ENCODE measurements at places on chromosomes 11 and 22.
A peak's percentile ranks its signal among the peaks of the same experiment; 100 is the strongest.

DNA sequence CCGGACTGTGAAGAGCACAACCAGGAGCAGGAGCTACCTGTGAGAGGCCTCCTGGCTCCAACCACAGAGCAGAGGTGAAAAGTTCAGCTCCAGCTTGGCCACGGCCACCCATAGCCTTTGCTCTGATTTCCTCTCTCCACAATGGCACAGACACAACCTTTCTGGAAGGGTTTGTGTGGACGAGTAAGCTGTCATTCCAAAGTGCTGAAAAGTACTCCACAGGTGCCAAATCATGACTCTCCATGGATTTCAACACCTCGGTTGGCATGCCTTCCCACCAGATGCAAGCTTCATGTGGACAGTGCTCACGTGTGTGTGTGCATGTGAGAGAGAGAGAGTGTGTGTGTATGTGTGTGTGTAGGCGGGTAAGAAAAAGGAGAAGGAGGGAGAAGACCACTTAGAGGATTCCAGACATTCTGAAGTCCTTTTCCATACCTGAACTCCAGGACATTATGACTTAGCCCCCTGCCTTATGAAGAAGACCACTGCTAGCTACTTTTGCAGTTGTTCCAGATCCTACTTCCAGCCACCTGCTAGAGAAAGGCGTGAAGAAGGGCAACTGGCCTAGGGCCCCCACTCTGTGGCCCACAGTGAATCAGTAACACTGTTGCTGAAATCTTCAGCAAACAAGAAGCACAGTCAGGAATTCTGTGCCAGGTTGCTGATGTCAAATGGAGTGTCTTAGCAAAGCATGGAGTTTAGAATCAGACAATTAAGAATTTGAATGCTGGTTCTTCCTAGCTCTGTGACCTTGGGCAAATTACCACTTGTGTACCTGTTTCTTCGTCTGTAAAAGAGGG, 13.9 kb upstream of the NAV2 start:
- peak; percentile 67 for DNase-seq

DNA sequence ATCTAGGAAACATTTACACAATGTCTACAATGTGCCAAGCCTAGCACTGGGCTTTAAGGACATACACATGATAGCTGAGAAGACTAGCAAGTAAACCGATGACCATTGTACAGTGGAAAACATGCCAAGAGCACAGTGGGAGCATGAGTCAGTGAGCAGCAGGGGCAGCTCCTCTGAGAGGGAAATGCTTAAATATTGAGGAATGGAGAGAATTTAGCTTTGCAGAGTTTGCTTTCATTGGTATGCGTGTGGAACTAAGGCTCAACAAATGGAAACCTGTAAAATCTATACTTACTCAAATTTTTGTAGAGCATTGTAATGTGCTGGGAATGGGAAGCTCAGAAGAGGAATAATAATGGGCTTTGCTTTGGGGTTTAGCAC, 282.3 kb downstream of the ST3GAL4 start:
- DNase-seq, result peak; percentile 97

DNA sequence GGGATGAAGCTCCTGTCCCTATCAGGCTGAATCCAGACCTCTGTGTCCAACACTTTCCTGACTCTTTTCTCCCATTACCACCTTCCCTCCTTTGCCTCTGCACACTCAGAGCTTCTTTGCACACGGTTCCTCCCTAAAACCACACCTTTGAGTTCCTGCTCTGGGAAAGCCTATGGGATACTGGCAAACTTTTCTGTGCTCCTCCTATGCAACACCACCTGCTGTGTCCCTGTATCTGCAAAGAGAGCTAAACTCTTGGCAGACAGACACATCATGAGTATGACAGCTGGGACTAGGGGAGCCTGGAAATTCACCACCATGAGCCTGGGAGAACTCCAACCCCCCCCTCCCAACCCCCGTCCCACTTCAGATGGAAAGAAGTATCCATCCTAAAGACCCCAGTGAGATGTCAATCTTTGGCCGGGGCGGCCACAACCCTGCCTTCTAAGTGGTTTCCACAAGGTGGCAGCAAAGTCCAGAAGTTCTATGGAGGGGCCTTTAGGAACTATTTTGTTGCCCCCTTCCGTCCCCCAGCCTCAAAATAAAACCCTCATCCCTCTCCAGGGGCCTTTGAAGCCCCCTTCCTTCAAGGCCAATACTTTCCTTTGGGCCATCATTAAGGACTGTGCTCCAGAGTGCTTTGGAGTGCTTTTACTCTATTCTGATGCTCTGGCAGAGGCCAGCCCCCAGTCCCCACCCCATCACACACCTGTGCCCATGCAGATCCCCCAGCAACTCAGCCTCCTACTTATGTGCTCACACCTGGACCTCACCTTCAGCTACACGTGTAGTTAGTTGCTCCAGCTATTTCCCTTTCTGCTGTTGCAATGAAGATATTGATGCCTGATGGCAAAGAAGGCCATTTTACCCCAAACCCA, 19.4 kb downstream of the HTR3A start:
- DNase-seq, result no peak

DNA sequence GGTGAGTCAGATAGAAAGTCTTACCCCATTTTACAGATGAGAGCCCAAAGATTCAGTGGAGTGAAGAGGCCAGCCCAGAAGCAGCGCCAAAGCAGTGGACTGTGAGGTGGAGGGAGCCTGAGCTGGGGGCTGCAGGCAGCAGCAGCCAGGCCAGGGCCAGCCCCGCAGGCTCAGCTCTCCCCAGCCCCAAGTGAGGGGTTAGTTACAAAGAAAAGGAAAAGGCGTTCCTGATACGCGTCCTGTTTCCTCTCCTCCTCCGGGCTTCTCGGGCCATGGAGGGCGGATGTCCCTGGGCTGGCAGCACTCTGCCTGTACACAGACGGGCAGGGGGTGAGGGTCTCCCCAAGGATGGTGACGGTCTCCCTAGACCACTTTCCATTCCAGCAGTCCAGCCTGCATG, 44.9 kb downstream of the ARRB1 start:
- no peak for DNase-seq

- DNase-seq, result no peak
These were observed 8.2 kb downstream of the PNPLA3 start for GRCh38 chr22:43931771-43932170.

DNA sequence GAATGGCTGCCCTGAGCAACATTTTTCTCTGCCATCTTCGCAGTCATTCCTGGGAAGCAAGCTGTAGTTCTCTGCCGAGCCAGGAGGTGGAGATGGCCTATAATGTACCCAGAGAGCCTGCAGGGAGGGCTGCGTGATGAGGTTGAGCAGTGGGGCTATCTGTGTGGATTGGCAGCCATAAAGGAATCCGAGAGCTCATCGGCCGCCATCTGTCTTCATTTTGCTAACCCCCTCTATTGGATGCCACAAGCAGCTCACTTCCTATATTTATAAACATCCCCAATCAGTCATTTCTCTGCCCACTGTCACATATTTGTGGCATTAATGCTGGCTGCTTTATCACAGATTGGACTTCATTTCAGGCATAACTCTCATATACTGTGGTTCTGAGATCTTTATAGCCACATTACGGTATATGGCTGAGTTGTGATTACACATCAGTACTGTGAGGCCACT, 209.5 kb downstream of the NTM start:
- peak; percentile 97 for DNase-seq

GRCh38 chr11:47946682-47947559, 33.4 kb upstream of the PTPRJ start:
- peak; percentile 93 for DNase-seq

DNA sequence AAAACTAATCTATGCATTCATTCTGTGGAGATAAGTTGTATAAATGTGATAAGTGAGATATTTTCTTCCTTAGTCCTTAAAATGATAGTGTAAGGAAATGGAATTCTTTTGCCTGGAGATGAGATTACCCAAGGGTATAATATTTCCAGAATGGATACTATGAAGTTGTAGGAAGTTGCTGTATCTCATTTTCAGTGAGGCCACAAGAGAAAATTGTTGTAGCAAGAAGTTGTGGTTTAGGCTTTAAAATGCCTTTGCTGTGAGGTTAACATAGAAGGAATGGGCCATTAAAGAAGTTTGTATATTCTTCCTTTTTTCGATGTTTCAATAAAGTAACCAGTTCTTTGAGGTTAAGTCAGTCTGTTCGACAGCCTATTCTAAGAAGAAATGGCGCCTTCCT, 50.7 kb upstream of the LIN7C start:
- DNase-seq, result peak; percentile 77

GRCh38 chr11:1862588-1863351, 9.9 kb downstream of the LSP1 start:
- DNase-seq, result no peak

GRCh38 chr22:17035246-17035645, 27.2 kb upstream of the GAB4 start:
- no peak for DNase-seq

DNA sequence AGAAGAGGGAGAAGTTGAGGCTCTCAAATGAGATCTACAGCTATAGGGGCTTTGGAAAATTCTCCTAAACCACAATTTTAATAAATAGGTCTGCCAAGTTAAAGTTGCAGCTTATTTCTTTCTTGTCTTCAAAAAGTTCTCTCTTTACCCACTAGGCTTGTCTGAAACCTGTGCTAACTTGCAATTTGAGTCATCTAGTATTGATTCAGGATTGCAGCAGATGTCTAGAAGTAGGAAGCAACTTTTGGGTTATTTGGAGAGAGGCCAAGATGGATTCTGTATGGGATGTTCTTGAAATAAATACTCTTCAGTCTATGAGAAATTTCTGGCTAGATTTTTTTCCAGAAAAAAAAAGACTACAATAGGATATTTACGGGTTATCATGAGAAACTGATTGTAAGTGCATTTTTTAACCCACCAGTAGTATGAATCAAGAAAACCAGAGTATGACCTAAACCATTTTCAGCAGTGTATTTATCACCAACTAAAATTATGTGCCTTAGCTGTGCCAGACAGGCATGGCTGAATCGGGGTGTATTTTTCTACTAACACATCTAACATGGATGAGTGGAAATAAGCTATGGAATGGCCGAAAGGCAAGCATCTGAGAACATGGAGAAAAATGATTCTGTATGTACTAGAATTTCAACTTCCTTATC, 4.9 kb upstream of the RAB38 start:
- DNase-seq, result peak; percentile 83

- peak; percentile 88 for DNase-seq
These were observed 114.0 kb downstream of the ABTB2 start for GRCh38 chr11:34243600-34244464.

DNA sequence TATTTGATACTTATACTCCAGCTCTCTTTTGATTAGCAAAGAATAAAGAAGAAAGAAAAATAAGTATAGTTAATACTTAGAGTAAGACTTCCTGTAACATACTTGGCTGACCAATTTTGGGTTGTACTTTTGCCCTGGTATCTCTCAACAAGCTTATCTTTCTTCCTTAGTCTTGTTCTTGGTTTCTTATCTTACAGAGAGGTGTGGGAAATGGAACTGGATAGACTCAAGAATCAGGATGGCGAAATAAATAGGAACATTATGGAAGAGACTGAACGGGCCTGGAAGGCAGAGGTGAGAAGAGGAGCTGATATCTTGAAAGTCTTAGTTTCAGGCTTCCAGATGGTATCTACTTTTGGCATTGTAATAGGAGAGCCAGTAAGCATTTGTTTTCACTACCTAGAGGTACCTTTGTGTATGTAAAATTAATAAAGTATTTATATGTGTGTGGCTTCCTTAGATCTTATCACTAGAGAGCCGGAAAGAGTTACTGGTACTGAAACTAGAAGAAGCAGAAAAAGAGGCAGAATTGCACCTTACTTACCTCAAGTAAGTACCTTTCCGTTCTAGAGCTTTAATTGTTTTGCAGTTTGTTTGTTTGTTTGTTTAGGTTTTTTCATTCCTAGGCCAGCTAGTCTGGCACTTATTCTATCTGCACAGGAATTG, 11.3 kb upstream of the BACE1-AS start:
- peak; percentile 21 for DNase-seq

GRCh38 chr11:105989124-105989523, 32.9 kb downstream of the MSANTD4 start:
- DNase-seq, result peak; percentile 7

- peak; percentile 53 for DNase-seq
These were observed 24.9 kb upstream of the SHISAL1 start for GRCh38 chr22:44337678-44338004.

DNA sequence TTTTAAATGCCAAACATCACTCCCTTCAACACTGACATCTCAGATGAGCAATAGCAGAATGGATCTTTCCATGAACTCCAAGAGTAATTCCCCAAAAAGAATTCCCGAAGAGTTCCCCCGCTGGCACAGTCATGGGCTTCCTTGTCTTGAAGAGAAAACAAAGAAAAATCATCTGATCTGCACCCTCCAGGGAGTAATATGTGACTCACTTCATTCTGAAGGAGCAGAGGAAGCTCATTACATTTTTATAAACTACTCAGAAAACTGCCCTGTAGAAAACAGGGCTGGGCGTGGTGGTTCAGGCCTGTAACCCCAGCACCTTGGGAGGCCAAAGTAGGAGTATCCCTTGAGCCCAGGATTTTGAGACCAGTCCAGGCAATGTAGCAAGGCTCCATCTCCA, 35.7 kb downstream of the CELSR1 start:
- peak; percentile 87 for DNase-seq

GRCh38 chr22:17855572-17856290, 81.5 kb upstream of the BID start:
- no peak for DNase-seq

DNA sequence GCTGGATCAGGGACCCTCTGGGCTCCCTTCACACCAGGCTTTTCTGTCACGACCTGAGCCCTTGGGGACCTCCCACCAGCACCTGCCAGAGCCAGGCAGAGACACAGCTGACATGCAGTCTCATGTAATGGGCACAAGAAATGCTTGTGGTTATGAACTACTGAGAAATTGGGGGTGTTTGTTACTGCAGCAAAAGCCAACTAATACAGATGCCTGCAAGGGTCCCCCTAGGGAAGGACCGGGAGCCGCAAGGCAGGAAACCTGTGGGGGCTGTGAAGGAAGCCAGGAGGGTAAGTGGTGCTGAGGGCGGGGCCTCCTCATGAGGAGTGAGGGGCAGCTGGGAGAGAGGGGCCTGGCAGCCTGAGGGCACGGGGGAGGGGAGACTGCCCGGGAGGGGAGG, 16.6 kb downstream of the WNT11 start:
- no peak for DNase-seq

- DNase-seq, result no peak
These were observed 753 bp upstream of the PPARA start for GRCh38 chr22:46149512-46150033.

DNA sequence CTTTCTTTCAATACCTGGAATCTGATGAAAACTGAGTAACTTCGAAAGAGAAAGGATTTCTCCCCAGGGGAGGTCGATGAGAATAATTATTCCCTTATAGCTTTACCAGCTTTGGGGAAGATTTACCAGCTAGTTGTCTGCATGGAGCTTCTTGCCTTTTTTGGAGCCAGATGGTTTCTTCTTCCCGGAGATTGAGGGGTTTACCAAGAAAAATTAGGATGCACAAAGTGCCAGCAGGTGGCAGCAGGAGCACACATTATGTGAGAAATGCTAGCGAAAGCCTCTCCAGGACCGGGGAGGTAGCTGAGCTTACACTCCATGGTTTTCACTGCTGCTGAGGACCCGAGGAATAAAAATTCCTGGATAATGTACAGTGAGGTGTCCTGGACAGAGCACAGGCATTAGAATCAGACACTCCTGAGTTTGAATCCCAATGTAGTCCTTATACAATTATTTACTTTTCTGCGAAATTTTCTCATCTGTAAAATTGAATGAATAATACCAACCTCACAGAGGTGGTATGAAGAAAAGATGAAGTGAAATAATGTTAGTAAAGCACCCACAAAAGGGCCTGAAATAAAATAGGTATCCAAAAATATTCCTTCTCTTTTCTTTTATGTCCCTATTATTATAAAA, 46.0 kb upstream of the PARVA start:
- peak; percentile 89 for DNase-seq

All from fibroblast of lung (primary cell).